NCI-H1105 treated with DMSO at 0.1 percent for 48 hours (cell line): ENCODE measurements at places on chromosomes 2 and 18.

DNA sequence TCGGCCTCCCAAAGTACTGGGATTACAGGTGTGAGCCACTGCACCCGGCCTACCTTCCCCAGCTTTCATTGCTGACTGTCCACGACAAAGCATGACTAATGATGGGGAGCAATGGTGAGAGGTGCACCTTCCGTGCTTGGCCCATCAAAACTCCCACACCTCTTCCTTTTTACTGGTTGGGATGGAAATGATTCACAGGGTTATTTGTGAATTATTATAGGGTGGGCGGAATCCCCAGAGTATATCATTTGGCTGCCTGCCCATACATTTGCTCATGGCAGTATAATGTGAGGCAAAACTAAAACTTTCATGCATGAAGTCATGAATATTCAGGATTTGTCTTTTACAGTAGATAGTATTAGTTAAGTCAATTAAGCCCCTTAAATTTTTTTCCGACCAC lies 334.2 kb upstream of the NETO1 start:
- no peak for DNase-seq

DNA sequence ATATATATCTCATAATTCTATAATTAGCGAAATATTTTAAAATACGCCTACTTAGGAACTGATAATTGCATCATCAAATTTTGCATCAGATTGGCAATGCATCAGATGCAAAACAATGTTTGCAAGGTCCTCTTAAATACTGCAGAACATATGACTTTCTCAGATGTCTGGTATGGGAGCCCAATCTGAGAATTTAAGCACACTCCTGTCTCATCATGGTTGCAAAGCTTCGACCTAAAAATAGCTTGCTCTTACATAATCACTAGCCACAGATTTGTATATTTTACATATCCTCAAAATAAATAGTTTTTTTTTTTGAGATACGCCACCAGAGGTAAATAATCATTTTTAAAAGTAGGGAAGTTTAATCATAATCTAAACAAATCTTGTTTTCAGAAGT lies 123.2 kb downstream of the CABYR start:
- no peak for DNase-seq

- no peak for DNase-seq
These were observed 407.7 kb upstream of the SALL3 start for GRCh38 chr18:78571831-78572347.

GRCh38 chr2:219752726-219753125 lies 125.3 kb downstream of the SLC4A3 start:
- DNase-seq, result no peak

GRCh38 chr2:208222351-208222750 lies 32.5 kb downstream of the IDH1 start:
- no peak for DNase-seq

DNA sequence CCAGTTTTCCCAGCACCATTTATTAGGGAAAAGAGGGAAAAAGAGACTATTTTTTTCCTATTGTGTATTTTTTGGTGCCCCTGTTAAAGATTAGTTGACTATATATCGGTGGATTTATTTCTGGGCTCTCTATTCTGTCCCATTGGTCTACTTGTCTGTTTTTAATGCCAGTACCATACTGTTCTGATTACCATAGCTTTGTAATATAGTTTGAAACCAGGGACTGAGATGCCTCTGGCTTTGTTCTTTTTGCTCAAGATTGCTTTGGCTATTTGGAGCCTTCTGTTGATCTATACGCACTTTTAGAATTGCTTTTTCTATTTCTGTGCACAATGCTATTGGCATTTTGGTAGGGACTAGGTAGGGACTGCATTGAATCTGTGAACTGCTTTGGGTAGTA lies 151.7 kb downstream of the ADCYAP1 start:
- no peak for DNase-seq

GRCh38 chr2:58521803-58522554 lies 280.9 kb upstream of the FANCL start:
- DNase-seq, result peak; percentile 57

DNA sequence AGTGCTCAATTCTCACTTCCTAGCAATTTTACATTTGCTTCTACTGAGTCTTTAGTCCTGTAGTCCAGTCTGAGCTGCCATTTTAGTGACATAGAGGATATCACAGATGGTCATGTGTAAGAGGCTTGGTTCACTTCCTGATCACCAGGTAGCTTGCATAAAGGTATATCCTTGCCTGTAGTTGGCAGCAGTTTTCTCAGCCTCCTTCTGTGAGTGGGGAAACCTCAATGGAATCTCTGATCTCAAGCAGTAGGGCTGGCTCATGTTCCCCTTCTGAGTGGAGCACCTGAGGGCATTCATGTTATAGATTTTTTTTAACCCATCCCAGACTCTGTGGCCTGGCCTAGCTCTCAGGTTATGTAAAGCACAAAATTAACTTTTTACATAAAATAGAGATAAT lies 278.4 kb downstream of the RDH14 start:
- no peak for DNase-seq

GRCh38 chr18:44625386-44625785 lies 55.3 kb upstream of the SETBP1 start:
- DNase-seq, result peak; percentile 29

DNA sequence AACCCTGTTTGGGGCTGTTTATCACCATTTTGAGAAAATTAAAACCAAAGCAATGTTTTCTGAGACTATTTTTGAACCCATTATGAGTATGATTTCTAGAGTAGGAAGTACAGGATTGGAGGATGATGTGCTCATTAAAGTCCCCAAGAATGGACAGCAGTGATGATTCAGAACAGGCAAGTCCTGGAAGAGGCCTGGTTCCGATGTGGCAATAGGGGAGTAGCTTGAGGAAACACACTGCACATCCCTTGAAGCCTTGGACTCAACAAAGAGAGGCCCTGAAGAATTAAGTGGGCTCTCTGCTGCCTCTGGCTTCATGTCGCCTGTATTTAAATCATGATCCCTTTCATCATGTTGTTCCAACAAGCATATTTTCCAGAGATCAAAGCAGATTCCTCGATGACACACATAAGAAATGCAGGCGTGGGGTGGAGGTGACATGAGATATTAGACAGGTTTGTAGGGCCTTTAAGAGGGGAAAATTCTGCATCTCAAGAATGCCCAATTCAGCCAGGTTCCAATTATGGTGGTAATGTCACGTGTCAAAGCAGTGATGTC lies 242.2 kb downstream of the FHOD3 start:
- DNase-seq, result no peak

DNA sequence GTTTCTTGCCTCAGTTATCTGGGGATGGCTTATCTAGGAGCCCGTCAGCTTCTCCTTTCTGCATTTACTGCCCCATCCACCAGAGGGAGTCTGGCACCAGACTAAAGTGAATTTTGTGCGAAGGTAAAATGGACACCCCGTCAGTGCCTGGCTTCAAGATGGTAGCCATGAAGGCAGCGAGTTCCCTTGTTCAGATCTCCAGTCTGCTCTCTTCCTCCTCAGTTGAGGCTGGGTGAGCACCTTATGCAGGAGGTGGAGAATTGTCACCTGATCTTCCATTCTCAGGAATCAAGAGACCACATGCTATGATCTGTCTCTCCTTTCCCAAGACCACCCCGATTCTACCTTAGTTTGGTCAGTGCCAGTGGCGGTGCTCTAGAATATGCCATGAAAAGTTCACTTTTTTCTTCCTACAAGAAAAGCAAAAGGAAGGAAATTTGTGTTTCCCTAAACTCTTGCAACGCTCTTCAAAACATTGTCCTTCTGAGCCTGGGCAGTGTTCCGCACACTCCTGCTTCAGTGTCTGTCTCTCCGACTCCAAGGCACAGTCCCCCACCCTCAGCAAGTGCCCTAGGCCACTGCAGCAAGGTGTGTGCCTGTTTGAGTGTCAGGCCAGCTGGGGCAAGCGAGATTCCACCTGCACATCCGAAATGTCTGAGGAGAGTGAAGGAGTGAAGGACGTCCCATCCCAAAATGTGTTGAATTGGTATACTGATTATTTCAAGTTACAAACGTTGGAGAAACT lies 168.6 kb downstream of the SS18 start:
- peak; percentile 36 for DNase-seq

DNA sequence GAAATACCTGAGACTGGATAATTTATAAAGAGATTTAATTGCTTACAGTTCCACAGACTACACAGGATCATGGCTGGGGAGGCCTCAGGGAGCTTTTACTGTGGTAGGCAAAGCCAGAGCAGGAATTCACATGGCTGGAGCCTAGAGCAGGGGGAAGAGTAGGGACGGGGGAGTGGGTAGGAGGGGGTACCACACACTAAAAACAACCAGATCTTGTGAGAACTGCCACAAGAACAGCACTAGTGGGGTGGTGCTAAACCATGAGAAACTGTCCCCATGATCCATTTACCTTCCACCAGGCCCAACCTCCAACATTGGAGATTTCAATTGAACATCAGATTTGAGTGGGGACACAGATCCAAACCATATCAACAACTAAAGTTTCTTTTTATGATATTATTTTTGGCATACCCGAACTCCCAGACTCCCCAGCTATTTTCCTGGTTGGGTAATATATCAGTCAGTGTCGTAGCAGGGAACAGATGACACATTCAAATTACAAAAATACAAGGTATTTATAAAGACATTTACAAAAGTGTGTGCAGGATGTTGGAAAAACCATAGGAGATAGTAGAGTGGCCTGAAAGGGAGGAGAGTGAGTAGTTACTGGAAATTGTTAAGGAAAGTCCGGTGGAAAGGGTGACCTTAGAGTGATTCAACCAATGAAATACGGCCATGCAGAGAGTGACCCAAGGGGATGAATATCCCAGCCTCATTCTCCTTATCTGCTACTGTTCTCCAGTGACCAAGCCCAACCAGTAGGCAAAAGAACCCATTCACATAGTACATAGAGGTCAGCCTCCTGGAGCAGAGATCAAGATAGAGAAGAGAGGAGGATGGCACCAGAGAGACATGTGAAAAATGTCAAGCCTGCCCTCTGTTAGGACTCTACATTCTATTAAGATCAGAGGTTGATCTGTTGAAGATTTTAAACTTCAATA lies 8.8 kb downstream of the RPL37A start:
- no peak for DNase-seq

GRCh38 chr18:44079606-44080005 lies 601.1 kb upstream of the SETBP1 start:
- no peak for DNase-seq

- DNase-seq, result no peak
These were observed 25.3 kb upstream of the SERTAD2 start for GRCh38 chr2:64678771-64679590.

DNA sequence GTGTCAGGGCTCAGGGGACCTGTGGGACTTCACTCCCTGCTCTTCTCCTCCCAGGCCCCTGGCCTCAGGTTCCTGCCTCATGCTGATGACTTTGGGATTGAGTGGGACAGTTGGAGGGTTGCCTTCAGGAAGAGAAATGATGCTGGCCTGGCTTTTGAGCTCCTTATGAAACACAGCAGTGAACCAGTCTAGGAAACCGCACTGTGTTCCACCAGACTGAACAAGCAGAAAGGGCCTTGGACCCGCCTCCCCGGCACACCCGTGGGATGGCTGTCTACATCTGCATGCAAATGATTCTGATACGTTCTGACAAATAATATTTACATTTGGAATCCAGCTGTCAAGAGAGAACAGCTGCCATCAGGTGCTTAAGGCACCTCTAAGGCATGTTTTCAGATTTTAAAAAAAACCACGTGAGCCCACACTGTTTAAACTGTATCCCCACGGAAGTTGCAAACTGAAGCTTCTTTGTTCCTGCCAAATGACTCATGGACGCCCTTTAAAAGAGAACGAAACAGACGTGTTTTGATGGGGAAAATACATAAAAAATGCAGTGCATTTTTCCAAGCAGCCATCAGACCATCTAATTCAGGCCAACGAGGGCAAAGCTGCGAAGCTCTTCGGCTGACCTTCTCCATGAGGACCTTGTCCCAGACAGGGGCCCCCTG lies 27.6 kb upstream of the ASAP2 start:
- DNase-seq, result peak; percentile 68

DNA sequence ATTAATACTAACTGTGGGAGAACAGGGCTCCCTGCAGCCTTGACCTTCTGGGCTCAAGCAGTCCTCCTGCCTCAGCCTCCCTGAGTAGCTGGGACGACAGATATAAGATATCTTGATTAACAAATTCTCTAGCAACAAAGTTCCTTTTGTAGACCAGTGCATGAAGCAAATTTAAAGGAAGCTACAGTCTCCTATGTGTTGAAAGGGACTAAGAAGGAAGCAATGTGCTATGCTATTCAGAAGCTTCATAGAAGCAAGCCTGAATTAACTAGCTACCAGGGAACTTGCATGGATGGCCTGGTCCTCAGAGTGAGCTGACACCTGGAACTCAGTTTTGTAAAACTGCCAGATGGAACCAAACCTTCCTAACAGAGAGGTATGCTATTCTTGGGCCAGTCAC lies 33.2 kb downstream of the RAPH1 start:
- no peak for DNase-seq

DNA sequence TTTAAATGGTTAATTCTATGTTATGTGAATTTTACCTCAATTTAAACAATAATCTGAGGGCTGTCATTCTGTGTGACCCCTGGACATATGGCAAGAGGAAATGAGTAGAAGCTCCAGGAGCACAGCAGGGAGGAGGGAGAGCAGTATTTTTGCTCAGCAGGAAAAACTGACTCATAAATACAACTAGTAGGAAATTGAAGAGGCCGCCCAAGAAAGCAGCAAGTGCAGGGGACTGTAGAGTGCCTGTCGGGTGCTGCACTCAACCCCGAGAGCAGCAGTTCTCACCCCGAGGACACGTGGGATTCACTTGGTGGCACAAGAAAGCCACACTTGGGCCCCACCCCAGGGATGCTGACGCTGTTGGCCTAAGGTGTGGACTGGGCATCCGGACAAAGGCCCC lies 60.8 kb downstream of the NPAS2 start:
- DNase-seq, result no peak

GRCh38 chr2:12923907-12924610 lies 207.3 kb downstream of the TRIB2 start:
- DNase-seq, result no peak

GRCh38 chr18:5604778-5605177 lies 61.0 kb upstream of the EPB41L3 start:
- no peak for DNase-seq

DNA sequence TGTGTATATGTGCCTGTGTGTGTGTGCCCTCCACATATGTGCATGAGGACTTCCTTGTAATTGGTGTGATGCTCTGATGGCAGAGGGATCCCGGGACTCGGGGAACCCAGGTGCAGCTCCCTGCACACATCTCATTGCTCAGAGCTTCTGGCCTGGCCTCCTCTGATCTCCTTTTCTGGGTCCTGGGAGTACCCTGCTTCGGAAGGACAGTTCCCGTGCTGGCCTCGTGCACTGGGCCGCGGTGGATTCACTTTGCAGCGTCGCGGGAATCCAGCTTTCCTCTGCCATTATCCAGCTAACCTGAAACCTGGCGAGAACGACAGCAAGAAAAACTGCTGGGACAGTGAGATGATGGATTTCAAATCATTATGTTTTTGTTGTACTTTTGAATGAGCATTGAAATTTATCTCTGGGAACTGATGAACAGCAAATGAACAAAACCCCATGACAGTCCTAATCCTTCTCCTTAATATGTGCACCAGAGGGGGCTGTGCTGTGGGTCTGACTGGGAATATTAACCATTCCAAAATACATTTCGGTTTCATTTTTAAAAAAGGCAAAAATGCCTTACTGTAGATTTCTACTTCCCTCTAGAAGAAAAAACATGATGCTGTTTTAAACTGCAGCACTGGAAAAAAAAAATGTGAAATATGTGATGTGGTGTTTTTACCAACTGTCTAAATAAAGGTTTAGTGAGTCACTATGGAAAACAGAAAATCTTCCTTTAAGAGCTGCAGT lies 78.2 kb downstream of the PTGR3 start:
- DNase-seq, result no peak
